ENCODE measurements at places on chromosomes 5 and 9. TPM values are rescaled to one million over a fixed set of nuclear protein-coding genes. Genes with fewer than 3 reads are reported as not detected.

DNA sequence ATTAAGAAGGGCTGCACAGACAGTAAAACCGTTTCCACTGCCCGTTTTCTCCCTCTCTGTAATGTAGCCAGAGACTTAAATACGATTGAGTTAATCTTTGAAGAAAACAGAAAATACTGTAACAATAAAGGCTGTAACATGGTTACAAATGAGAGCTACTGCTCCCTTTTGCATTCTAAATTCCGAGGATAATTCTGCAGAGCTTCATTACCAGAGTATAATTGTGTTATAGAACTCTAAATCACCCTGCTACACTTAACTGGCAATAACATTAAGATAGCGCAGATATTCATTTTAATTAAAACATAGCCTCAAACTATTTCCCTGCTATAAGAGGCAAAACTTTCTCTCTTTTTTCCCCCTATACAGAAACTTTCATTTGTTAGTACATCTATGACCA lies 283.7 kb upstream of the BRINP1 start:
- H3K27ac ChIP-seq = no peak overlapping the region
- H3K4me1 ChIP-seq = no peaks in the 10 kb centered on the region
- H3K27me3 ChIP-seq = no peaks in the 10 kb centered on the region
- no peak overlapping the region for H3K4me3 ChIP-seq
- ATAC-seq = no peak

- no peaks in the 10 kb centered on the region for H3K36me3 ChIP-seq
- H3K27me3 ChIP-seq = no peaks in the 10 kb centered on the region
- H3K4me3 ChIP-seq = no peak overlapping the region
- H3K4me1 ChIP-seq = peaks cover 76% of the 10 kb centered on the region
- H3K27ac ChIP-seq = peak overlapping the region; percentile 59
These were observed 115.4 kb downstream of the RGS3 start for GRCh38 chr9:113578882-113579282.

GRCh38 chr9:121956808-121957207 lies 136.3 kb downstream of the TTLL11 start:
- H3K36me3 ChIP-seq = no peaks in the 10 kb centered on the region
- no peaks in the 10 kb centered on the region for H3K4me1 ChIP-seq
- H3K27me3 ChIP-seq = no peaks in the 10 kb centered on the region
- no peak overlapping the region for H3K4me3 ChIP-seq

DNA sequence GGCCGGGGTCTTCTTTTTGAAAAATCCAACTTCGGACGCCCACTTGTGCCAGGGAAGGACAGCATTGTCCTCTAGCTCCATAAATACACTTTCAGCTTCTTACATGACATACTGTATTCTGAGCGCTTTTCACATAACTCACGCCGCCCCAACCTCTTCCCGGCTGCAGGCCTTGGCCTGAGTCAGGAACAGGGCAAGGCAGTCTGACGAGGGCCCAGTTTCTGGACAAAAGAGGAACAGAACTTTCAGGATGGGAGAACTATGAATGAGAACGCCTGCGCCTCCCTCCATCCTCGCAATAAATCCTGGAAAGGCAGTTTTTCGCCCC lies 650 bp downstream of the DCTN4 start:
- no peaks in the 10 kb centered on the region for H3K27me3 ChIP-seq
- ATAC-seq = peak; percentile 28
- H3K36me3 ChIP-seq = peaks cover 5% of the 10 kb centered on the region

GRCh38 chr9:107557236-107557990 lies 67.8 kb upstream of the KLF4 start:
- no peaks in the 10 kb centered on the region for H3K27me3 ChIP-seq
- H3K4me1 ChIP-seq = no peaks in the 10 kb centered on the region
- H3K4me3 ChIP-seq = no peak overlapping the region
- no peak for ATAC-seq
- no peaks in the 10 kb centered on the region for H3K36me3 ChIP-seq

The LEAP2 gene
- total RNA-seq = 0.12 TPM

The KIF12 gene
- total RNA-seq = not detected

The CD180 gene
- total RNA-seq = 2.2 TPM

The FGF10 gene
- total RNA-seq = 33.7 TPM

The PDCD1LG2 gene
- 2.6 TPM for total RNA-seq

GRCh38 chr5:32975656-32976375 lies 264.7 kb downstream of the NPR3 start:
- no peaks in the 10 kb centered on the region for H3K36me3 ChIP-seq
- no peak overlapping the region for H3K27ac ChIP-seq
- no peaks in the 10 kb centered on the region for H3K4me1 ChIP-seq
- no peak for ATAC-seq

The GFPT2 gene
- total RNA-seq = 28.7 TPM

DNA sequence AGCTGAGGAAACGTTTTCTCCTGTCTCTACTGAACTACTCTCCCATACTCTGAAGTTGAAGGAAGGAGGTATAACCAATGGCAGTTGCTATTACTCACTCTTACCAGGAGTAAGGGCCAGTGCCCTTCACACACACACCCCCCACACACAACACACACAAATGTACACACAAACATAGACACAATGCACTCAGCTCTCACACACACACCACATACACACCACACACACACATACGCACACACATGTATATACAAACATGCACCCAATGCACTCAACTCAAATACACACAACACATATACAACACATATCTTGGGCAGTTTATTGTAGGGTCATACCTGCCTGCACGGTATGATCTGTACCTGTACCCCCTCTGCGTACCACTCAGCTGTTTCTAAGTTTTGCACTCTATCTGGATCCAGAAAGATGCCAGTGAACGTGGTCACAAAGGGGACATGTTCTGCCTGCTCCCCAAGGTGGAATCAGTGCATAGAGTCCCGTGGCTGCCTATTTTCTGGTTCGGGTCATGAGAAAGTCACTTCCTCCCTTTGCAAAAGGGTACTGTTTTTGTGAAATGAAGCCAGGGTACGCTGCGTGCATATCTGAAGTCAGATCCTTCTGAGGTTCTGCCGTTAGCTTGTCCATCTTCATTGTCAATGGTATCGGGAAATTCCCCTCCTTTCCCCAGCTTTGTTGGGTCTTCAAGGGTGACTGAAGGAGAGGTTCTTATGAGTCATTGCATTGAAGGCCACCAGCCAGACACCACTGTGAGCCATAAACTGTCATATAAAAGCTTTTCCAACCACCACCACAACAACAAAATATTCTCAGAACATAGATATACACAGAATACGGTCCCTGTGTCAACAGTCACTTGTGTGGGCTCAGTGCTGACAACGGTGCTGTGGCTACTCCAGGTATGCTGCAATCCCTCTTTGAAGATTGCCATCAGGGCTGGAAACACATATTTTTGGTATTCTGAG lies 131.9 kb downstream of the UGCG start:
- H3K4me3 ChIP-seq = no peak overlapping the region
- no peak overlapping the region for H3K27ac ChIP-seq
- H3K36me3 ChIP-seq = no peaks in the 10 kb centered on the region
- H3K4me1 ChIP-seq = peaks cover 2% of the 10 kb centered on the region
- ATAC-seq = no peak
- no peaks in the 10 kb centered on the region for H3K27me3 ChIP-seq

DNA sequence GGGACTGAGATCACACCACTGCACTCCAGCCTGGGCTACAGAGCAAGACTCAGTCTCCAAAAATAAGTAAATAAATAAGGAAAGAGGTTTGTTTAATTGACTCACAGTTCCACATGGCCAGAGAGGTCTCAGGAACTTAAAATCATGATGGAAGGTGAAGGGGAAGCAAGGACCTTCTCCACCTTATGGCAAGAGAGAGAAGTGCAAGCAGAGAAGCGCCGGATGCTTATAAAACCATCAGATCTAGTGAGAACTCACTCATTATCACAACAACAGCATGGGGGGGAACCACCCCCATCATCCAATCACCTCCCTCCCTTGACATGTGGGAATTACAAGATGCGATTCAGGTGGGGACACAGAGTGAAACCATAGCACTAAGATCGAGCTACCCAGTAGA lies 22.8 kb upstream of the RGMB start:
- no peaks in the 10 kb centered on the region for H3K4me1 ChIP-seq
- H3K36me3 ChIP-seq = no peaks in the 10 kb centered on the region
- no peaks in the 10 kb centered on the region for H3K27me3 ChIP-seq
- H3K4me3 ChIP-seq = no peak overlapping the region
- H3K27ac ChIP-seq = no peak overlapping the region

DNA sequence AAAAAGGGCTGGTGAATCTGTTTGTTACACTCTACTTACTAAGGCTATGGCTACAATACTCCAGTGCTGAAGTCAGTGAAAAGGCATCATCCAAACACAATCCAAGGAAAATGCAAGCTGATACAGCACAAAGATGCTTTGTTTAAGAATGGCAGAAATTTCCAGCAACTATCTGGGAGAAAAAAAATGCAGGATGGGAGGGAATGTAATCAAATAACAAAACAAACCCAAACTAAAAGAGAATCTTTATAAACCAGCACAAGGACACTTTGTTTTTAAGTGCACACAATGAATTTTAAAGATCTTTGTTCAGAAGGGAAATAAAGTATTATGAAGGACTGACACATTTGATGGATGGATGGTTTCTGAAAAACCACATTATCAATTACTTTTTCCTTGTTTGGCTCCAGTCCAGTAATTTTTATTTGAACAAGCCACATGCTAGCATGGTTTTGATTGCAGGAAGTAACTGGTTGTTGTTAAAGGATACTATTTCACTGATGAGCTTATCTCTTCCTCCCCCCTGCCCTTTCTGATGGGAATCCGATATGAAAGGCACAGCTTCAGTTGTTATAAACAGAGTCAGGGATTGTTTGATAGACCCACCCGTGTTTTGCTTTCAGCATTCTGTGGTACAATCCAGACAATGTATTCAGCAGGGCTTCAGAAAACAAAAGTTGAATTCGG lies 12.1 kb upstream of the TLE4 start:
- ATAC-seq = no peak
- H3K4me3 ChIP-seq = no peak overlapping the region
- H3K27ac ChIP-seq = no peak overlapping the region
- no peaks in the 10 kb centered on the region for H3K4me1 ChIP-seq

The C5orf58 gene
- total RNA-seq = not detected

DNA sequence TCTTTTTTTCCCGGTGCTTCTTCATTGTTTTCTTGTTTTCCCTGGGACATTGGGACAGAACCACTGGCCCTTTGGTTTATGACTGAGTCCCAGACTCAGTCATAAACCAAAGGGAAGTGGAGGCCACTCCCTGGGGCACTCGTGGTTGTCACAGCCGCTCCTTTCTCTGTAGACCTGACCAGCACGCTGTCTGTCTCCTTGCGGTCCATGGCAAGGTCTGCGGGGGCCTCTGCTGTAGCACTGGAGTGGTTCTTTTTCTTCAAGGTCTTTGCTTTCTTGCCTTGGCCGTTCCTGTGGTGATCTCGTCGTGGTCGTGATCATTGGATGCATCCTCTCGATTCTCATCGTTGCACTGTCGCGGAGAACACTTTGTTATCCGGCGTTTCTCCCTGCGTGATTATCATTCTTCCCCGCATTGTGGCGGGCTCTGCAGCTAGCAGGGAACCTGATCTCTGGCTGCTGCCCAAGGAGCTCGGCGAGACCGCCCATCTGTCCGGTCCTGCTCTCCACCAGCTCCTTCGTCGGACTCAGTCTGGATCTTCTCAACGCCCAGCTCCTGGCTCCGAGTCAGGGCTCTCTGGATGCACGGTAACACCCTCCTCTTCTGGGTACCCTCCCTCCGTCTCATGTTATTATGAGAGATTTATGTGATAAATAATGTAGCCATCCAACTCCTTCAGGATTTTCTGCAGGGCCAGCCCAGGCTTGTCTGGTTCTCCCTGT lies 43.5 kb upstream of the MPDZ start:
- no peaks in the 10 kb centered on the region for H3K27me3 ChIP-seq
- no peak for ATAC-seq
- H3K27ac ChIP-seq = no peak overlapping the region
- H3K4me3 ChIP-seq = no peak overlapping the region
- H3K4me1 ChIP-seq = no peaks in the 10 kb centered on the region

- H3K27me3 ChIP-seq = no peaks in the 10 kb centered on the region
- H3K27ac ChIP-seq = no peak overlapping the region
- no peak overlapping the region for H3K4me3 ChIP-seq
- ATAC-seq = no peak
These were observed 139.4 kb upstream of the IL12B start for GRCh38 chr5:159469496-159470372.

- H3K27ac ChIP-seq = no peak overlapping the region
- H3K4me1 ChIP-seq = peaks cover 17% of the 10 kb centered on the region
These were observed 10.4 kb upstream of the ZSWIM6 start for GRCh38 chr5:61321669-61322068.

DNA sequence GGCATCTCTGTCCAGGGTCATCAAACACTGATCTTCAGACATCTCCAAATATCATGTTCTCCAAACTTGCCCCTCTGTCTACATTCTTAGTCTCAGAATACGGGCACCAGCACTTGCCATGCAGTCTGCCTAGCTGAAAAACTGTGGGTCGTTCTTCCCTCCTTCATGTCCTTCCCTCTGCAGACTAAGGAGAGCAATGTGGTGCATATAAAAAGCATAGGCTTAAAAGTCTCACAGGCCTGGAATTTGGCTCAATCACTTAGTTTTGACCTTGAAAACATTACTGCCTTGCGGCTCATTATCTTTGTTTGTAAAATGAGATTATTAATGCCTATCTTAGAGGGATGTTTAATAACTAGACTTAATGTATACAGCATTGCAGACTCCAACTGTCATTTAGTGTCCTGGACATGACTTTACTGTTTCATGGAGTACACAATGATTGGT lies 362.8 kb downstream of the NPR3 start:
- H3K4me1 ChIP-seq = peaks cover 1% of the 10 kb centered on the region
- no peaks in the 10 kb centered on the region for H3K36me3 ChIP-seq
- no peak overlapping the region for H3K4me3 ChIP-seq
- H3K27me3 ChIP-seq = no peaks in the 10 kb centered on the region
- no peak overlapping the region for H3K27ac ChIP-seq

DNA sequence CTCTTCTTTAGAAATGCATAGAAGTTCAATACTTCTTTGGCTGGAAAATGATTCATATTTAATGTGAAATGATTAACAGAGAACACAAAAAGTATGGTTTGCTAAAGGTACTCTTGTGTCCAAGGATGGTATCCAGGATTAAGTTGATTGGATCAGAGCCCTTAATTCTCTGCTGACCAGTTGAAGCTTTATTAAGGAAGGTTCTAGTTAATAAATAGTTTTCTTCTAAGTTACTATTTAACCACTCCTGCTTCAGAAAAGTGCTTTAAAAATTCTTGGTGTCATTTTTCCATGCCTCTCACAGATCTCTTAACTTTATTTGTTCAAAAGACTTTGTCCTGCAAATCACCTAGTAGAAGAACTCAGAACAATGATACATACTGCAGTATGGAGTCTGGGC lies 134.3 kb downstream of the MEF2C start:
- H3K27me3 ChIP-seq = no peaks in the 10 kb centered on the region
- H3K27ac ChIP-seq = no peak overlapping the region
- ATAC-seq = no peak
- H3K4me3 ChIP-seq = no peak overlapping the region
- no peaks in the 10 kb centered on the region for H3K4me1 ChIP-seq

- H3K27ac ChIP-seq = peak overlapping the region; percentile 89
- no peak for ATAC-seq
- no peaks in the 10 kb centered on the region for H3K36me3 ChIP-seq
- no peak overlapping the region for H3K4me3 ChIP-seq
- peaks cover 93% of the 10 kb centered on the region for H3K4me1 ChIP-seq
- no peaks in the 10 kb centered on the region for H3K27me3 ChIP-seq
These were observed 17.3 kb downstream of the EEIG1 start for GRCh38 chr9:127963359-127964064.

Data from gastroesophageal sphincter (tissue), 4 donors.